ENCODE measurements at places on chromosomes 1 and 21.
A peak's percentile ranks its signal among the peaks of the same experiment; 100 is the strongest.

GRCh38 chr1:95067062-95067461 is 5.7 kb downstream of the ALG14 start:
- no peak for DNase-seq

- DNase-seq: no peak
These were observed 32.5 kb upstream of the DMBX1 start for GRCh38 chr1:46457178-46457577.

- no peak for DNase-seq
These were observed 47.9 kb downstream of the SLC66A1 start for GRCh38 chr1:19360016-19360415.

- DNase-seq: peak; percentile 75
These were observed 1.9 kb upstream of the DHRS3 start for GRCh38 chr1:12619792-12620487.

GRCh38 chr21:15872236-15872635 is 142.5 kb downstream of the USP25 start:
- no peak for DNase-seq

DNA sequence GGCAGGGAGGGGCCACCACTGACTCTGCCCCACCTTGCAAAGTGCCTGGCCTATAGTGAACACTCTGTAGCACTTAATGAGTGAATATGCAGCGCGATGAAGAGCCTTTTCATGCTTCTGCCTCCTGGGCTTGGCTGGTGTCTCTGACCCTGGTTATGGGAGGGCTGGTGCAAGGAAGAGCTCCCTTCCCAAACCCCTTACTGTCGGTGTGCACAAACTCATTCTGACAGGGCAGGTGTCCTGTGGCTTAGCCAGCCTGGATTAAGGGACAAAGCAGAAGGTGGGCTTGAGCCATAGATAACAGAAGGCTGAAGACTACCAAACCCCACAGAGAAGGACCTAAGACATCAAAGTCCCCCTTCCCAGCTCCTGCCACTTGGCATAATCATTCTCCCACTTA is 2.0 kb upstream of the NCMAP start:
- DNase-seq: no peak

Measured in stimulated activated CD4-positive, alpha-beta T cell treated with anti-CD3 and anti-CD28 coated beads, Interleukin-2, amount 100 ng/mL, for 48 hours (primary cell).